ENCODE measurements at places on chromosomes 2 and 18.

- no peak for DNase-seq
Measured at GRCh38 chr18:8602040-8602439, 7.2 kb upstream of the RAB12 start.

GRCh38 chr18:13136904-13137669, 81.5 kb upstream of the LDLRAD4 start:
- no peak for DNase-seq

- no peak for DNase-seq
Measured at GRCh38 chr2:191148791-191149190, 2.0 kb downstream of the STAT4 start.

DNA sequence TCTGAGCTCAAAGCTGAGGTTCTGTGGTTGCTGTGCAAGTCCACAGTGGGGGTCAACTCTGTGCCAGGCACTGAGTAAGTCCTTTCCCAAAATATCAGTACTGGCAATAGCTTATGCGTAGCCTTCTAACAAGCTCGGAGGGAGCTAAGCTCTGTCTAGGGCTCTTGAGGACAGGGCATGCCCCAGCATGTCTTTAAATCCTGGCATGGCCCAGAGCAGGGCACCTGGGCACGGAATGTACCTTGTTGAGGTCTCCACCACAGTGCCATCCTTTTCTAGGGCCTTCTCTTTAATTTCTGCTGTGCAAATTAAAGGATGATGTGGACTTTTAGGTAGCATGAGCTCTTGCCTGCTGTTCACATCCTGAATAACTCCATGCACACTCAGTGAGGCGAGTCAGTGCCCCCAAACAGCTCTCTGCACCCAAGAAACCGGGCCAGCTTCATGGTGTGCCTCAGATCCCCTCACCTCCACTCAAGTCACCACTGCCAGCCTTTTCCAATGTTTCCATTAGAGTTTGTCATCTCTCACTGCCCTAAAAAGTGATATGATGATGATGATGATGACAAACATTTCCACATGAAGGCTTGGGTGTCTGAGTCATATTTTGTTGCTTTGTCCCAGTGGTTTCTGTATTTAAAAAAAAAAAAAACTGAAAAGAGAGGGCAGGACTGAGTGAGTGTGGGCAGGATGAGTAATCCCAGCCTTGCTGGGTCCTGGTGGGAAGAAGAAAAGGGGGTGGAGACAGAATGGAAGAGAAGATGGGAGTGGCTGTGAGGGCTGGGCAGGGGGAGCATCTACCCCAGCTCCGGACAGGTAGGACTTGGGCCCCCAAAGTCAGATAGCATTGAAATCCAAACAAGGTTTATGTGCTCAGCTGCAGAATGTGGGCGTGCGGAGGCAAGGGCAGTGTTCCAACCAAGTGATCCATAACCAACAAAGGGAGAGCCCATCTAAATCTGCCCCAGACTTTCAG, 78.9 kb downstream of the ZBTB7C start:
- DNase-seq = peak; percentile 48

DNA sequence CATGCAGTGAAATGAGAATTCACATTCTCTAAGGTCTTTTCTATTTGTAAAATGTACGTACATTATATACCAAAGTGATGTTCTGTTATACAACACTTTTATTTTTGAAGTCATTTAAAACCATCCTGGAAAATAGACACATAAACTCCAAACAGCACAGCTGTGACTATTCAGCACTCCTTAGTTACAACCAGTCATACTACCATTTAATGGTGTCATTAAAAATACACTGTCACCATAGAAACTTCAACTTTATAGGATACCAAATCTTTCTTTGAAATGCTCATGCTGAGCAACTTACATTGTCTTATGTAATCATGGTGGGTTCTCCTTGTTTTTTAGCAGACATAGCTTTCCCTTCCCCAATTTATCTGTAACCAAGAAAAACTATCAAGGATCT, 85.3 kb downstream of the METTL4 start:
- DNase-seq = no peak

DNA sequence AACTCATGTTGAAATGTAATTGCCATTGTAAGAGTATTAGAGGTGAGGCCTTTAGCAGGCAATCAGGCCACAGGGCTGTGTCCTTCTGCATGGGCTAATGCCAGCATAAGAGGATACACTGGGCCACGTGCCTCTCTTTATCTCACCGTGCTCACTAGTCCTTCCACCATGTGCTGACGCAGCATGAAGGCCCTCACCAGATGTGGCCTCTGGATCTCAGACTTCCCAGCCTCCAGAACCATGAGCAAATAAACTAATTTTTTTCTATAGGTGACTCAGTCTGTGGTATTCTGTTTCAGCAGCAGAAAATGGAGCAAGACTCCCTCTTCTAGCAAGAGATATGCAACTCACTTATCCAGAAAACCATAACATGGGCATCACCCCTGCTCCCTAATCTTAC, 149.7 kb upstream of the ZNF236 start:
- DNase-seq = peak; percentile 32

DNA sequence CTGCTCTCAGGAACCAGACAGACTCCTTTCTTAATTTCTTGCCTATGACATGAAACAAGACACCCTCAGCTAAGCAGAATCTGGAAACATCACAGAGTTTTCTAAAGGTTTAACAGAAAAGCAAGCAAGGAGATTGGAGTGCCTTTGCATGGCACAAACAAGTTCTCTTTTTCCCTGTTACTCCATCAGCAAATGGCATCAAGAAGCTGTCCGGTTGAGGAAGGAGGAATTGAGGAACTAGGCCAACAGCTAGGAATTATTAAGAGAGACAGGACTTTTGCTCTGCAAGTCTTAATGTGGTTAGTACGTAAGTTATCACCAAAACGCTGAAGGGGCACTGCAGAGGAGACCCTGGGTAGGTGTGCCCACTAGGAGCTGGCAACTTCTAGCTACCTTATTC, 53.2 kb downstream of the NEB start:
- DNase-seq = no peak

- DNase-seq = no peak
Measured at GRCh38 chr2:199101487-199101886, 356.3 kb downstream of the SATB2 start.

GRCh38 chr2:44616667-44617155, 255.0 kb downstream of the CAMKMT start:
- DNase-seq = no peak

DNA sequence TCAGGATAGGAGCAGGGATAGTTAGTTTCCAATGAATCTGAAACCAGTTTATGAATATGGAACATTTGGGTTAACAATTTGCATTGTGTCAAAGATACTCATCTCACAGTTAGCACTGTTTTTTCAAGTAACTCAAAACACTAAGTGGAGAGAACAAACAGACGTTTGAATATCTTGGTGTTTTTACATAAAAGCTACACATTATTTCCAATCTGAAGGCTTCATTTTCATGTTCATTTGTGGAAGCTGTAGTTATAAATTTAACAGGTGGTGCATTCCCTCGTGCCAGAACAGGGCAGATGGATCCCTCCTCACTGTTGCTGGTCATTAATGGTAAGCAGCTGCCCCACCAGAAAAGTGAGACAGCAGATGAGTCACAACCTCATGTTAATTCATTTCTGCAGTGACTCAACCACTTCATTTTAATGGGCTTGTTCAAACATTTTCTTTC, 286.9 kb downstream of the TMX3 start:
- DNase-seq = peak; percentile 63

DNA sequence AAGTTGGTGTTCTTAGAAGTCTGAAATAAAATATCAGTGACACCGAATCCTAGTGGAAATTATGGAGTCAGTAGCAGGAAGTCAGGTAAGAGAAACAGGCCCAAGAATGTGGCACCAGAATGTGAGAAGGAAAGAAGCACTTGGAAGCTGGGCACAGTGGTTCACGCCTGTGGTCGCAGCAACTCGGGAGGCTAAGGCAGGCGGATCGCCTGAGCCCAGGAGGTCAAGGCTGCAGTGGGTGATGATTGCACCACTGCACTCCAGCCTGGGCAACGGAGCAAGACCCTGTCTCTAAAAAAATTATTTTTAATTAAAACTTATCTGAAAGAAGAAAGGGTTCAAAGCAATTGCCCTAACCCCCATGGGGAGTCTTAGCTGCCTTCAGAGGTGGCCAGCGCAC, 268.3 kb upstream of the SALL3 start:
- DNase-seq = no peak

DNA sequence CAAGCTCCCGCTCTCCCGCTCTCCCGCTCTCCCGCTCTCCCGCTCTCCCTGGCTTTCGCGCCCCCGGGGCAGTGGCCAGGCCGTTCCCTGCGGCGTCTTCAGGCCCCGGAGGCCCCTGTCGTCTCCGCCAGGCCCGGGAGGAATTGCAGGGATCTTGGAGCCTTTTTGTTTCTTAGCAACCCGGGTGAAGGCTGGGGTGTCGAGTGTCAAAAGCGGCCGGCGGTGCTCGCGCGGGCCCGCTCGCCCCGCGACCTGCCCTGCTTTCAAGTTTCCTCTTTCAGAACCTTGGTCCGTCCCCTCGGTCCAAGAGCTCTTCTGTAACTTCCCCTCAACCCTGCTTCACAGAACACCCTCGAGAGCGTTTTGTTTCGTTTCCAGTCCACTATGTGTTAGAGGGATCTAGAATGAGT, 1.4 kb downstream of the RNF138 start:
- peak; percentile 3 for DNase-seq

DNA sequence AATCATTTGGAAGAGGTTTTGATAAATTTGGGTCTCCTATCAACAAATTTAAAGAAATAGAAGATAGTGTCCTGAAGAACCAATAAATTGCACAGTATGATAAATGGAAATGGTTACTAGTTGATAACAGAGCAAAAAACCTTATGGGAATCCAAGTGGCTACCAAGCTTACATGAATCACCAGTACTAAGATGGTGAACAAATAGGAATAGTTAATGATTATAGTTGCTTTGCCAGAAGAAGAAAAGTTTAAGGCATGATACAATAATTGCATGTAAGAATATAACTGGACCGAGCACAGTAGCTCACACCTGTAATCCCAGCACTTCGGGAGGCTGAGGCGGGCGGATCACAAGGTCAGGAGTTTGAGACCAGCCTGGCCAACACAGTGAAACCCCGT, 19.6 kb upstream of the INO80D start:
- no peak for DNase-seq

- DNase-seq = peak; percentile 67
Measured at GRCh38 chr2:191894681-191895147, 47.8 kb upstream of the CAVIN2 start.

- DNase-seq = peak; percentile 45
Measured at GRCh38 chr18:72762515-72763122, 105.2 kb downstream of the NETO1 start.

DNA sequence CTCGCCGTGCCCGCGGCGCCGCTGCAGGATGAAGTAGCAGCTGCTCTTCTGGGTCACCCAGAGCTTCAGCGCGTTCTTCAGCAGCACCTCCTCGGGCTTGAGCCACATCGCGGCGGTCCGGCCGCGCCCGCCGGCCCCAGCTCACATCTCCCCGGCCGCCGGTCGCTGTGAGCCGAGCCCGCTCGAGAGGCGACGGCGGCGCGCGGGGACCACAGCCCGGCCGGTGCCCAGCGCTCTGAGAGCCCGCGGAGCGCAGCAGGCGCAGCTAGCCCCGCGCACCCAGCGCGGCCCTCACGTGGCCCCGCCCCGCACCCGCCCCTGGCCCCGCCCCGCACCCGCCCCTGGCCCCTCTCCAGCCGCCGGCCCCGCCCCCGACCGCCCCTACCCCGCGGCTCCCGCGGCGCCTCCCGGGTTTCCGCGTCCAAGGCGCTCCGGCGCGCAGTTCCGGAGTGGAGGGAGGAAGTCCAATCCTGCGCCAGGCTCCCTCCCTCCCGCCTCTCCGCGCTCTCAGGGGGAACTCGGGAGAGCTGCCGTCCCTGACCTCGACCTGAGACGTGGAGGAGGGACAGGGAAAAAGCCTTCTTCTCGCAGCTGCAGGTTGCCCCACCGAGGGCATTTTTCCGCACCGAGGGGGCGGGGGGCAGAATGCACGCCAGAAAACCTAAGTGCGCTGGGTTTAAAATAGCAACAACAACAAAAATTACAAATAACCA, at the start of gene TBC1D8:
TBC1D8 (minus strand) TSS at position 237 of the 713 bp plus-strand sequence; CDS start at position 108, 129 bp downstream.
- no peak for DNase-seq

DNA sequence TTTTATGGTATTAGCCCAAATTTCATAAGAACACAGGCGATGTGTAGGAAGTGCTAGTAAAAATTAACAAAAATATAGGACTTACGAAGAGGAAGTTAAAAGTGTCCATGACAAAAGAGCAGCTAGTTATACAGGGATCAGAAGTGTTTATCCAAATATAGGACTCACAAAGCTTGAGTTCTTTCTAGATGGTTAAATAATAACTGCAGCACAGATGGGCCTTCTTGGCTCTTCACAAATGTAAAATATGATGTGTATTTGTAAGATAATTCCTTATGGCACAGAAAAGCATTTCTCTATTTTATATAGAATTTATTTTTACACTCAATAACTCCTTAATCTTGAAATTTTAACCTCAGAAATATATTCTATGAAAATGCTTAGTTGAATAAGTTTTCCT, 100.9 kb upstream of the SPHKAP start:
- DNase-seq = no peak

DNA sequence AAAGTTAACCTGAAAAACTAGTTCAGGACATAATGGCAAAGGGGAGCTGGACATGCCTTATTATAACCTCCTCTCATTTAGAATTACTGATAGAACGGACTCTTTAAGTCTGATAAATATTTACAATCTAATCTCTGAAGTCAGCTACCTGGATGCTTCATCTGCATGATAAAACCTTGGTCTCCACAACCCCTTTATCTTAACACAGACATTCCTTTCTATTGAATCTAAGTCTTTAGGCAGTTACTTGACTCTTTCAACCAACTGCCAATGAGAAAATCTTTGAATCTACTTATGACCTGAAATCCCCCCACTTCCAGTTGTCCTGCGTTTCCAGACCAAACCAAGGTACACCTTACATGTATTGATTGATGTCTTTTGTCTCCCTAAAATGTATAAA, 191.2 kb upstream of the LRRTM4 start:
- no peak for DNase-seq

DNA sequence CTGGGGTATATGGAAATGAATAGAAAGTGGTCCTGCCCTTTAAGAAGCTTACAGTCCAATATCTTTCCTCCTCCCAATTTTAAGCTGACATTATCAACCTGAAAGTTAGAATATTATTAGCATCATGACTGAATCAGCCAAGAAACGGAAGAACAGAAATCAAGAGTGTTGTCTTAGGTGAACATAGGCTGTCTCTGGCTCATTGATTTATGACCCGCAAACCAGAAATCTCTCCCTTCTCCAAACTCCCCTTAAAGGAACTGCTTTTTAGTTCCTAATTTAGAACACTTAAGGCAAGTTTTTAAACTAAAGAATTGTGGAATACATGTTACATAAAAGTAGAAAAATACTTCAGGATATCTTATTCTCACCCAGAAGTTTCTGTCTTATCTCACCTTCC, 62.7 kb downstream of the MYO3B start:
- DNase-seq = no peak

GRCh38 chr18:31828613-31829012, 67.9 kb upstream of the SLC25A52 start:
- no peak for DNase-seq

- no peak for DNase-seq
Measured at GRCh38 chr18:37657493-37657892, 91.9 kb upstream of the CELF4 start.

GRCh38 chr2:240344904-240345303, 90.6 kb upstream of the GPC1 start:
- DNase-seq = no peak

- no peak for DNase-seq
Measured at GRCh38 chr18:24959051-24959476, 392.9 kb downstream of the ZNF521 start.

All from AG09309 (cell line).